Activated T-helper 9 cell treated with anti-CD3 and anti-CD28 coated beads, Interleukin-2, amount 50 U/mL, for 16 hours (primary cell): ENCODE measurements at places on chromosomes 13 and 19.

DNA sequence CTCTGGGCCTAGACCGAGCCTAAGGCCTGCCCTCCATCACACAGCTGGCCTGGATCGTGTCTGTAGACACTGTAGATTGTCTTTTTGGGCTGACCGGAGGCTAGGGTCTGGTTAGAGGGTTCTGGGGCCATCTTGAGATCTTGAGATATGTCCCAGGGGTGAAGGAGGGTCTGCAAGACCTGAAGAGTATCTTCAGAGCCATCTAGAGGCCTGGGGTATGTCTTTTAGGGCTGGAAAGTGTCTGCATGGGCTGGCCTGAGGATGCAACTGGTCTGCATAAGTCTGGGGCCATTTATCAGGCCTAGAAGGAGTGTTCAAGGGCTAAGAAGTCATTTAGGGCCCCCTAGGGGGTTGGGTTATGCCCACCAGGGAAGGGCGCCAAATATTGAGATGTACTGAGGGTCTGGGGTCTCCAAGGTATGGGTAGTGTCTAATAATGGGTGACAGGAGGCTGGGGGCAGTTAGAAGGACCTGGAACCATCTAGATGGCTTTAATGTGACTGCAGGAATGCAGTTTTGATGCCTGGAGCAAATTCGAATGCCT is 555 bp downstream of the SCAF1 start:
- DNase-seq: no peak

GRCh38 chr19:18364826-18365528 is 21.0 kb upstream of the GDF15 start:
- DNase-seq: no peak

- DNase-seq: no peak
Observed at GRCh38 chr13:71338070-71338469, 528.9 kb downstream of the DACH1 start.

DNA sequence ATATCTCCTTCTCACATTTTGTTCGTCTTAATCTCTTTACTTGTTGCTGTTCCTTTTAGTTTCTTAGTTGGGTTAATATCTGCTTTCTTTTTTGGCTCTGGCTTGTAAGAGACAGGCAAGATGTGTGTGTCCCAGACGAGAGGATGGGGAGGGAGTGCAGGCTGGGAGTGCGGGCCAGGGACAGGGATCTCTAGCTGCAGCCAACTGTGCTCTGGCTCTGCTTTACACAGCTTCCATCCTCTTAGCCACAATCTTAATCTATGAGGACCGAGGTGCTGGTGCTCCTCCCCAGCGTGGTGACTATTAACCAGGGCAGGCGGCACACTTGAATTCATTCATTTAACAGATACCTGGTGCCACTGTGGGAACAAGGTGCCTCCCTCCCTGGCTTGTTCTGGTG is 70.9 kb upstream of the WASF3 start:
- no peak for DNase-seq

DNA sequence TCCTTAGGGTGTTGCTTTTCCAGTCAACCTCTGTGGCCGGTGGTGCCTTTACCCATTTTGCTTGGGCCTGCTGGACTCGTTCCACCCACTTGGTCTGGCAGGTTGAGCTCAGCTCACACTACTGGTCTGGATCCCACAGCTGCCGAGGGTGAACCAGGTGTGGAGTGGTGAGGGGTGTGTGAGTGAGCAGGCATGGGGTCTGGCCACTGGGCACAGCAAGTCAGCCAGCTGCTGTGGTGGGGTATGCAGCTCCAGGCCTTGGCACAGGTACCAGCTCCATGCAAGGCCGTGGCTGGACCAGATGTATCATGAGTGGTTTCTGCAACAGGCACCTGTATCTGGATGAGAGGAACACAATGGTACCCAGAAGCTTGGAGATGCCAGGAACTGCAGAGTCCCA is 277.6 kb upstream of the KLHL1 start:
- no peak for DNase-seq

DNA sequence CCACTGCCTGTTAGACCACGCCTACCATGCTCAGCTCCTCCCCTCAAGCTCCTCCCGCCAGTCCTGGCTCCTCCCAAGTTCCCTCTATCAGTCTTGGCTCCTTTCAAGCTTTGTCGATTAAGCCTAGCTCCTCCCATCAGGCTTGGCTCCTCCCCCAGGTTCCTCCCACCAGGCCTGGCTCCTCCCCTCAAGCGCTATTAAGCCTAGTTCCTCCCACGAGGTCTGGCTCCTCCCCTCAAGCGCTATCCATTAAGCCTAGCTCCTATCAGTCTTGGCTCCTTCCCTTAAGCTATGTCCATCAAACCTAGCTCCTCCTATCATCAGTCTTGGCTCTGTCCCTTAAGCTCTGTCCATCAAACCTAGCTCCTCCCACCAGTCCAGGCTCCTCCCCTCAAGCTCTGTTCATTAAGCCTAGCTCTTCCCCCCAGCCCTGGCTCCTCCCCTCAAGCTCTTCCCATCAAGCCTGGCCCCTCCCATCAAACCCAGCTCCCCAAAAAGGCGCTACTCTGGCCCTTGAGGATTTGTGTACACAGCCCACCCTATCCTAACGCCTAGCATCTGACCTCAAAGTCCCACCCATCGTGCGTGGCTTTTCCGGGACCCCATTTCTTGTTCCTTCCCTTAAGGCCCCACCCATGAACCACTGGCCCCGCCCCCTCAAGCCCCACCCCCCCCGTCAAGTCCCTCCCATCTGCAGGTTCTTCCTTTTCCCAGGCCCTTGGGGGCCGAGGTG is 10.0 kb downstream of the CAMSAP3 start:
- DNase-seq: no peak

GRCh38 chr19:48806518-48806817 is 4.4 kb downstream of the BCAT2 start:
- no peak for DNase-seq

DNA sequence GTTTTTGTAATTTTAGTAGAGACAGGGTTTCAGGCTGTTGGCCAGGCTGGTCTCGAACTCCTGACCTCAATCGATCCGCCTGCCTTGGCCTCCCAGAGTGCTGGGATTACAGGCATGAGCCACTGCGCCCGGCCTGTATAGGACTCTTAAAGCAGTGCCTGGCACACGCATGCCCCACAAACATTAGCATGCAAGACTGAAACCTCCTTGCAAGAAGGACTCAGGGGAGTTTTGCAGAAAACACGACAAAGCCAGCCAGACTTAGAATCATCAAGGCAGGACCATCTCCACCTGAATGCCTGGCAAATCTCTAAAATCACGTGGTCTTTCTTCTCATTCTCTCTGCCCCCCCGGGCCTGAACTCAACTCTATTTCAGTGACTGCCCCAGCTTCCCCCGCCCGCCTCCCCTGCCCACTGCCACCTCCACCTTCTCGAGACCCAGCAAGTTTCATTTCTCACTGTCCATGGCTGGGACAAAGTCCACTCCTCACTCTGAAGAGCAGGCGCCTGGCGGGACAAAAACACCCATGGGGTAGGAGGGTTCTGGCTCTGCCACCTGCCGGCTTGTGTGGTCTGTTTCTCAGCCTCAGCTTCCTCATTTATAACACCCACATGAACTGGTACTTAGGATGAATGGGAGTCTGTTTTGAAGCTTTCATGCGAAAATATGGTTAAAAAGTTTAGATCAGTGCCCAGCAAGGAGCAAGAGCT is 2.4 kb downstream of the TICAM1 start:
- DNase-seq: no peak

- no peak for DNase-seq
Observed at GRCh38 chr13:109626386-109627171, 159.8 kb downstream of the IRS2 start.

DNA sequence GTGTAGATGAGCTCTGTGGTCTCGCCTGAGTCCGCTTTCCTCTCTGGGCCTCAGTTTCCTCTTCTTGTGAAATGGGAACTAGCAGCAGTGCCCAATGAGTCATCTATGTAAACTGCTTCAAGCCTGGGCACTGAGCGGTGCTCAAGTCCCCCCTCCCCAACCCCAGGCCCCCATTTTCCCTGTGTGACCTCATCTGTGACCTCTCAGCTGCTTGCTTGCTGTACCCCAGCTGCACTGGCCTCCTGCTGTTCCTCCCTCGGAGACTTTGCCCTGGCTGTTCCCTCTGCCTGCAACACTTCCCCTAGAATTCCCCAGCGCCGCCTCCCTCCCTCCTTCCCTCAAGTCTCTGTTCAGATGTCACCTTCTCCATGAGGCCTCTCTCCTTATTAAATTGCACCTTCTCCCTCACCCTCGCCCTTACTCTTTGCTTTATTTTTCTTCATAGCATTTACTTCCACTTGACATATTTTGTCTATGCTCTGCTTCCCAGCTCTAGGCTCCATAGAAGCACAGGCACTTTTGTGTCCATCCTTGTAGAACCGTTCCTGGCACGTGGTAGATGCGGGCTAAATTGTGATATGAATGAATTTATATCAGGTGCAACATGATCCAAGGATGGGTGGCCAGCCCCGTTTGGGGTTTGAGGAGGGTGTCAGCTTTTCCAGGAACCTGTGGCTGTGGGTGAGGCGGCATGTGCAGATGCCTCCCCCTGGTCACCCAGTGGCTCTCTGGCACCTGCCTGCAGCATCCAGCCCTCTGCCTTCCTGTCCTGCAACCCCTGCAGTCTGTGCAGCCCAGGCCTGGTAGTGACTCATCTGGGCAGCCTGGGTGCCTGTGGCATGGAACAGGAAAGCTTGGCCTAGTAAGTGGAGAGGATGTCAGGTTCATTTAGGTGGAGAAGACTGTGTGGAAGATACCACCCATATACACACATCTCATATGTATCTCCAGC is 26.3 kb downstream of the SIPA1L3 start:
- DNase-seq: no peak

- no peak for DNase-seq
Observed at GRCh38 chr13:90118467-90119071, 1228.9 kb upstream of the MIR17HG start.

GRCh38 chr19:49866933-49867782 is at the start of gene PNKP:
PNKP (minus strand) TSS chr19:49867576; CDS start chr19:49867204, 372 bp downstream.
- DNase-seq: peak; percentile 78

DNA sequence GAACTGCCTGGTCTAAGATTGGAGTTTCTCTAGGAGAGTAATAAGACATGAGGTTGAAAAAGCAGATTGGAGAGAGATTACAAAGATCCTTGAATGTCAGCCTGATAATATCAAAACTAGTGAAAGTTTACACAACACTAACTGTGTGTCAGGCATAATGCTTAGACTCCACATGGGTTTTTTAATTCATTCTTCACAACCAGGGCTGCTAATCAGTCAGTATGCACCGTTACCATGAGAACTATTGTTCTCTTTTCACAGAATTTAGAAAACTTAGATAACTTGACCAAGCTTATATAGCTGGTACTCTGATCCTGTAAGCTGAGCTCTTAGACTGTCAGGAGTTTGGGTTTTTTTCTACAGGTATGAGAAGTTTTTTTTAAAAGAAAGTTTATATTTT is 46.6 kb upstream of the TSC22D1 start:
- DNase-seq: no peak

DNA sequence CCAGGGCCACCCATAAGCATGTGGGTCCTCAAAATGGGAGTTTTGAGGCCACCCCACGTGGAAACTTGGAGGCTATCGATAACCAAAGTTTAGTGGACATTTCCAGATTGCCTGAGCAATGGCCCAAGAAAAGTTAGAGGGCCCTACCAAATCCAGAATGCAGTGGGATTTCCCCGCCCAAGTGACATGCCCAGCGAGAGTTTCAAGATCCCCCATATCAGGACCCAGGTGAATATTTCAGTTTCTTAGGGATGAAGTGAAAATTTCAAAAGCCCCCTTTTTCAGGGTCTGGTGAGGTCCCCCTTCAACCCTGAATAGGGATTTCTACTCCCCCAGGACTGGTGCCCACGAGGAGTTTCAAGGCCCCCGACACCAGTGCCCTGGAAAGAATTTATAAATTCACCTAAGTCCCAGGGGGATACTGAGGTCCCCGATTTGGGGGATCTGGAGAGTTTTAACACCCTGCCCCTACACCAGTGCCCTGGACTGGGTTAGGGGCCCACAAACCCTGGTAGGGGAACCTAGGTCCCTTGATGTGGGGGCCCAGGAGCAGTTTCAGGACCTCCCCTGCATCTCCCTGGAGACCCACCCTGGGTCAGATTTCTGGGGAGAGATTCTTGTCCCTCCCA is 695 bp downstream of the BST2 start:
- DNase-seq: no peak

- DNase-seq: no peak
Observed at GRCh38 chr13:95982144-95982543, 71.1 kb downstream of the UGGT2 start.

DNA sequence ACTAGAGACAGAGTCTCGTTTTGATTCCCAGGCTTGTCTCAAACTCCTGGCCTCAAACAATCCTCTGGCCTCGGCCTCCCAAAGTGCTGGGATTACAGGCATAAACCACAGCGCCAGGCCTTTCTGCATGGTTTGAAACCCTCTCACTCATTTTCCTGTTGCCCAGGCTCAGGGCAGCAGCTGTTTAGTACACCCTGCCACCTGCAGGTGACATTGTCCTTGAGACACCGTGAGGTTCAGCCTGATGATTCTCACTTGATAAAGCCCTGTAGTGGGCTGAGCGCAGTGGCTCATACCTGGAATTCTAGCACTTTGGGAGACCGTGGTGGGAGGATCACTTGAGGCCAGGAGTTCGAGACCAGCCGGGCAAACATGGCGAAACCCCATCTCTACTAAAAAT is 12.5 kb downstream of the IL12RB1 start:
- no peak for DNase-seq

- no peak for DNase-seq
Observed at GRCh38 chr19:55241143-55241934, 12.8 kb upstream of the TMEM86B start.

DNA sequence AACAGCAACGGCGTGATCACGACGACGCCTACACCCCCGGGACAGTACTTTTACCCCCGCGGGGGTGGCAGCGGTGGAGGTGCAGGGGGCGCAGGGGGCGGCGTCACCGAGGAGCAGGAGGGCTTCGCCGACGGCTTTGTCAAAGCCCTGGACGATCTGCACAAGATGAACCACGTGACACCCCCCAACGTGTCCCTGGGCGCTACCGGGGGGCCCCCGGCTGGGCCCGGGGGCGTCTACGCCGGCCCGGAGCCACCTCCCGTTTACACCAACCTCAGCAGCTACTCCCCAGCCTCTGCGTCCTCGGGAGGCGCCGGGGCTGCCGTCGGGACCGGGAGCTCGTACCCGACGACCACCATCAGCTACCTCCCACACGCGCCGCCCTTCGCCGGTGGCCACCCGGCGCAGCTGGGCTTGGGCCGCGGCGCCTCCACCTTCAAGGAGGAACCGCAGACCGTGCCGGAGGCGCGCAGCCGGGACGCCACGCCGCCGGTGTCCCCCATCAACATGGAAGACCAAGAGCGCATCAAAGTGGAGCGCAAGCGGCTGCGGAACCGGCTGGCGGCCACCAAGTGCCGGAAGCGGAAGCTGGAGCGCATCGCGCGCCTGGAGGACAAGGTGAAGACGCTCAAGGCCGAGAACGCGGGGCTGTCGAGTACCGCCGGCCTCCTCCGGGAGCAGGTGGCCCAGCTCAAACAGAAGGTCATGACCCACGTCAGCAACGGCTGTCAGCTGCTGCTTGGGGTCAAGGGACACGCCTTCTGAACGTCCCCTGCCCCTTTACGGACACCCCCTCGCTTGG is 966 bp downstream of the JUNB start:
- peak; percentile 67 for DNase-seq
